Activated CD8-positive, alpha-beta memory T cell treated with anti-CD3 and anti-CD28 coated beads for 4 hours (primary cell): ENCODE measurements at places on chromosomes 4 and X.

- DNase-seq = no peak
Observed at GRCh38 chr4:180101348-180102083, 2141.7 kb upstream of the TENM3 start.

GRCh38 chrX:5916945-5917344 lies 311.7 kb downstream of the NLGN4X start:
- DNase-seq = no peak

GRCh38 chr4:81504112-81505003 lies 32.7 kb upstream of the RASGEF1B start:
- DNase-seq = no peak

DNA sequence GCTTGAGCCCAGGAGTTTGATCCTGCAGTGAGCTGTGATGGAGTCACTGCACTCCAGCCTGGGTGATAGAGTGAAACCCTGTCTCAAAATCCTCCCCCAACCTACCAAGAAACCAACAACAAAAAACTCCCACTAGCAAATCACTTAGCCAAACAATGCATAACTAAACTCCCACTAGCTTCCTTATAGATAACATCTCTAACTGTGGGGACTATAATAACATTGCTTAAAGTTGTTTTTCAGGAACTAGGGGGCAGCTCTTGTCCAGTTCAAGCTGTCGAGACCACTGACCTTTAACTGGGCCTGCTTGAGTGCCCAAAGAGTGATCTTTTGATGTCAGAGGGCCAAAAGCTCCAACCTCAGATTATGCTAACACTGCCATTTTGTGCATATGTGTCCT lies 81.7 kb downstream of the FREM3 start:
- DNase-seq = no peak

DNA sequence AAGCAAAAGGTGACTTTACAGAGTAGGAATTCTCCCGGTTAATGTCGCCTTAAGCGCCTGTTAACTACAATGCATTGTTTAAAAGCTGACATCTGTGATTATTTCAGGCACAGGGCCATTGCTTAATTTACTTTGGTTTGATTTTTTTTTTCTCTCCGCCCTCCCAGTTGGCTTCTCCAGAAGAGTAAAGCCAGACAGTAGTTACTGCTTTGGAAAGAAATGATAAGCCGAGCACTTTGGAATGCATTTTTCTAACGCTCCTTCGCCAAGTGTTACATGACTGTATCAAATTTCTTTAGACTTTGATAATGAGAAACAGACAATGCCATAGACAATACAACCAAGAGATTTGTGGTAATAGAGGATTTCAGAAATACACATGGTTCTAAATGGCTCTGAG lies 383.0 kb upstream of the TENM3 start:
- no peak for DNase-seq

DNA sequence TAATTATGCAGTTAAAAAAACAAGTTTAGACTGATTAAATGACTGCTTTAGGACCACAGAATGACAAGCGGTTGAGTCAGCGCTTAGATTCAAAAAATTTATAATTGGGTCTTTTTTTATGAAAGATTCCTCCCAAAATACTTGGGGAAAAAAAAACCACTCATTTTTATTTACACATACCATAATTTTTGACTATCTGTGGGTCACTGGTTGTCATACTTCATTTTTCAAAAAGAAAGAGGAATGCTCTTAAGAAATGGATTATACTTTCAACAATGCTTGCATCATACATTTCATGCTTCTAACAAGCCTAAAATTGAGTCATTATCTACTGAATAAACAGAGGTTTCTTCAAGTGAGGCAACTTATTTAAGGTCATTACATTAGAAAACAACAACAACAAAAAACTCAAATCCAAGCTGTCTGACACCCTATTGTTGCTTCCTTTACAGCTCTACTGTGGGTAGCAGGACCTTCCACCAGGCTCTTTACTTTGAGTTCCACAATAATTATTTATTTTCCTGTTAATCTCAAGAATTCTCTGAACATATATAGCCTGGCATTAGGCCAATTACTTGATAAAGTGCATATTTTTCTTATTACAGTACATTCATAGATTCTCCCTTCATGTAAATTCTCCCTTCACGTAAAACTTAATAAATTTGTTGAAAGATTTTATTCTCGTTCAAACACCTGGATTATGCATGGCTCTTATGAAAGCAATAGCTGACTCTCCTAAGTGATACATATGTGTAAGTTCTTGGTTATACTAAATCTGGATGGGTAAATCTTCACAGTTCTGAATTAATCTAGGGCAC lies 445.5 kb downstream of the PCDH10 start:
- DNase-seq = no peak
